Activated naive CD4-positive, alpha-beta T cell treated with anti-CD3 and anti-CD28 coated beads for 36 hours (primary cell): ENCODE measurements at places on chromosomes 16 and 17. TPM values are rescaled to one million over a fixed set of nuclear protein-coding genes. Genes with fewer than 3 reads are reported as not detected.

The SLC16A11 gene
- total RNA-seq, result 0.64 TPM

The SOST gene
- total RNA-seq, result not detected

The SUZ12 gene
- 56.8 TPM for total RNA-seq

The WFIKKN1 gene
- 0.25 TPM for total RNA-seq

The CACNG1 gene
- not detected for total RNA-seq

The MYL11 gene
- 0.67 TPM for total RNA-seq

The KRT40 gene
- not detected for total RNA-seq

The SLC5A10 gene
- total RNA-seq, result not detected

The TNFSF13 gene
- 2.1 TPM for total RNA-seq

The MAP2K6 gene
- 2.7 TPM for total RNA-seq

The TP53TG3F gene
- not detected for total RNA-seq

The GFAP gene
- total RNA-seq, result not detected

The CCL4 gene
- 5.5 TPM for total RNA-seq

The ATAD5 gene
- 33.5 TPM for total RNA-seq

The SALL1 gene
- not detected for total RNA-seq

The MYO1D gene
- total RNA-seq, result 6.7 TPM

The IQCK gene
- total RNA-seq, result 3.9 TPM

The NUDT7 gene
- 9.4 TPM for total RNA-seq

The RASL10B gene
- 0.96 TPM for total RNA-seq

The DNAH3 gene
- total RNA-seq, result not detected

The TENT4B gene
- total RNA-seq, result 17.9 TPM

The TBC1D3G gene
- total RNA-seq, result not detected

The UMOD gene
- total RNA-seq, result not detected

The FOXL1 gene
- not detected for total RNA-seq

The KRTAP3-1 gene
- total RNA-seq, result not detected

The ABAT gene
- total RNA-seq, result 2.7 TPM

The GABARAPL2 gene
- 63.3 TPM for total RNA-seq

The KRTAP1-5 gene
- not detected for total RNA-seq

The MMP2 gene
- not detected for total RNA-seq

The KRTAP2-1 gene
- total RNA-seq, result not detected

The KIF19 gene
- not detected for total RNA-seq

The NPW gene
- 1.9 TPM for total RNA-seq

The TBC1D3E gene
- not detected for total RNA-seq

The CDK10 gene
- total RNA-seq, result 128 TPM

The AGRP gene
- not detected for total RNA-seq

The ALOX15B gene
- not detected for total RNA-seq

The HOXB5 gene
- not detected for total RNA-seq

The HEXD gene
- total RNA-seq, result 22.4 TPM

The POLDIP2 gene
- total RNA-seq, result 76.5 TPM

The KCNJ18 gene
- total RNA-seq, result not detected

The PDILT gene
- total RNA-seq, result not detected

The CMTM2 gene
- not detected for total RNA-seq

The TMEM92 gene
- not detected for total RNA-seq

The GH1 gene
- not detected for total RNA-seq

The SDF2 gene
- total RNA-seq, result 30.9 TPM

The EARS2 gene
- total RNA-seq, result 23.7 TPM

The CCDC154 gene
- 0.74 TPM for total RNA-seq

The KRTAP4-3 gene
- not detected for total RNA-seq

The CRYM gene
- not detected for total RNA-seq

The ACSF3 gene
- total RNA-seq, result 26.7 TPM

The KRT12 gene
- total RNA-seq, result not detected

The GLIS2 gene
- total RNA-seq, result 0.12 TPM
